ENCODE measurements at places on chromosomes 1 and 21. TPM values are rescaled to one million over a fixed set of nuclear protein-coding genes. Genes with fewer than 3 reads are reported as not detected.

DNA sequence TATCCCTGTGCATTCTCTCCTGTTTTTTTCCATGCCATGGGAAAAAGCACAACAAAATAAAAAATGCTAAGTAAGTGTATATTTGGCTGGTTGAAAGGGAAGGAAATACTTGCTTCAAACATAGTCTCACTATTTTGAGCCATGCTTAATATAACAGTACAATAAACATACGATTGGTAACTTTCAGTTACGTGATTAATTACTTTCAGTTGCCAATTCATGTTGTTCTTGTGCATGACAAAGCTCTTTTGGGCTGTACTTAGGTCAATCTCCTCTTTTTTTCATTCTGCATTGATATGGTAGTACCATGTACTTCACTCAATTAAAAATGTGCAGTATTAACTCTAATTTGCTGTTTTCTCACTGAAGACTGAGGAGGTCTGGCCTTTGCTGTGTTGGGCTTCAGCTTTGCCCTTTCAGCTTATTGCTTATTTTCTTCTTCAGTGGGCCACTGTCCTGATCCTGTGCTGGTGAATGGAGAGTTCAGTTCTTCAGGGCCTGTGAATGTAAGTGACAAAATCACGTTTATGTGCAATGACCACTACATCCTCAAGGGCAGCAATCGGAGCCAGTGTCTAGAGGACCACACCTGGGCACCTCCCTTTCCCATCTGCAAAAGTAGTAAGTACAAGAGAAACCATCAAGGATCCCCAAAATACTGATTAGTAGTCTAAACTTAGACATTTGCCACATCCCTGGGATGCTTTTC, 2.7 kb downstream of the C4BPB start:
- DNase-seq = no peak

GRCh38 chr1:98991127-98992012, 13.3 kb downstream of the PLPPR5 start:
- no peak for DNase-seq

DNA sequence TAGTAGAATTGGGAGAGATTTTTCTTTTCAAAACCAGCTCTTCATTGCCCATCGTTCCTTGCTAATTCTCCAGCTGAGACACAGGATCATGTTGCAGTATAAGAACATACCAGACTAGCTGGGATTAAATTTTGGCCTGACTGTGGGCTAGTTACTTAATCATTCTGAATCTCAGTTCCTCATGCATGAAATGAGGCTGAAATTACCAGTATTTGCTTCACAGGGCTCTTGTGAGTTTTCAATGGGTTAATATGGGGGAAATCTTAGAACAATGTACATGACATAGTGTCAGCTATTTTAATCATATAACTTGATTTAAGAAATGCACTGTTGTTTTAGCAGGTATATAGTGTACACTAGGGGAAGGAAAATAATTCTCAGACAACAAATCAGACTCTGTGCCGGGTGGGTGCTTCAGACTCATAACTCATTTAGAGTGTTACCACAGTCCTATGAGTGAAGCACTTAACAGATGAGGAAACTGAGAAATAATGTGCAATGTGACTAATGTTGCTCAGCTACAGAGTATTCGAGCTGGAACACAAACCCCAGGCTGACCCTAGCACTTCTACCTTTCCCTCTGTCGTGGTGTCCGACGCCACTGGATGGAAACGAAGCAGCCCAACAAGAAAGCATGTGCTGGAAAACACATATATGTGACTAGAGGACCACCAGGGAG, 137.6 kb upstream of the SGIP1 start:
- no peak for DNase-seq

GRCh38 chr1:117971777-117972176, 42.2 kb downstream of the WDR3 start:
- DNase-seq = no peak

The BARHL2 gene
- not detected for total RNA-seq

DNA sequence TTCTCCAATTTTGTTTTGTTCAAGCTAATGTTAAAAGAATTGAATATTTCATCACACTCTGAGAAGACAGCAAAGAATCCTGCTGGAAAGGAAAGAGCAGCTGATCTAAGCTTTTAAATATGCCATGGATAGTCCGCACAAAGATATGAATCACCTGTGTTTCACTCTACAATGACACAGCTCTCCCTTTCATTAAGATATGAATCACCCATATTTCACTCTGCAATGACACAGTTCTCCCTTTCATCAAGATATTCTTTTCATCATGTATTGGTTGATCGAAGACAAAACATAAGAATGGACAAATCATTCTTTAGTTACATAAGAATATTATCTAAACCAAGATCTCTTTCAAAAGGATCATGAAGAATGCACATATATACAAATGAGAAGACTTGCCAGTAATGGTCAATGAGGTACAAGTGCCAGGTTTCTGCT, 367.3 kb downstream of the SMYD3 start:
- DNase-seq = no peak

The IGSF9 gene
- total RNA-seq = 70.8 TPM

DNA sequence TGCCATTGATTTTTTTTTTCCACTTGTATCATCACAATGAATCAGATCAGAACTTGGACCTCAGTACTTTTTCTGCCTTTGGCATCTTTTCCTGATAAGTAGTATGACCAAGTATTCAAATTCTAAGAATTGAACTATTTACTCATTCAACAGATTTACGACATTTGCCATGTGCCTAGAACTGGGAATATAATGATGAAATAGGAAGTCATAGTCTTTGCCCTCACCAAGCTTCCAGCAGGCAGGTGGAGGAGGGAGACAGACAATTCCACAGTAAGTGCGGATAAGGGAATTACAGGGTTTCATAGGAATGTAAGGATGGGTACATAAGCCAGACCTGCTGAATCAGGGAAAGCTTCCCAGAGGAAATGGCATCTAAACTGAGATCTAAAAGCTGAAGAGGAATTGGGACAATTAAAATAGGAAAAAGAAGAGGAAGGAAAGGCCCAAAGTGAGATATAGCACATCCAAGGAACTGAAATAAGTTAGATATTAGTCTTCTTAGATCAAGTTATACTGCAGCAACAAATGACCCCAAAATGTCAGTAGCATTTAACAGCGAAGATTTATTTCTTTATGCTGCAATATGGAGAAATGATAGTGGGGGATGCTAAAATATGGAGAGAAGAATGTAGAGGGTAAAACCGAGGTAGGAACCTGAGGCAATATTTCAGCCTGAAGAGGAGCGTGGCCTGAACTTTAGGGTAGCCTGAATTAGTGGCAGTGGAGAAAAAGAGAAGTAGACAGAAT, 5.3 kb upstream of the DDX59 start:
- no peak for DNase-seq

GRCh38 chr1:5385096-5385799, 607.0 kb downstream of the NPHP4 start:
- DNase-seq = no peak

- no peak for DNase-seq
Measured at GRCh38 chr21:16046656-16047330, 317.0 kb downstream of the USP25 start.

DNA sequence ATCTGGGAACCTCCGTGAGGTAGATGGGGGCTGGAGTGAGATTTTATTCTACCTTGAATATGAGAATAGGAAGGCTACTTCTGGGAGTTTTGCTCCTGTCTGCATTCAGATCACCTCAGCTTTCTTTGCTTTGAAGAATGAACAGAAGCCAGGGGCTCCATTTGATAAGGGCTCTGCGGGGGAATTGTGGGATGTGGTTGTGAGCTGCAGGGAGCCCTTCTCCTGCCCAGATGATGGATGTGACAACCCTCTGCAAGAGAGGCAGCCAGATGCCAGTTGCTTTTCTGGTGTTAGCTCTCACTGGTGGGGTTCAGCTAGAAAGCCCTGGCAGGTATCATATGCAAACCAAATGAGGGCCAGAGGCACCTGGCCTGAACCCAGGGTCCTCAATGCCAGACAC, 21.5 kb downstream of the IER5 start:
- DNase-seq = no peak

Data from mucosa of descending colon (tissue), 3 donors.